Bladder microvascular endothelial cell (primary cell): ENCODE measurements at places on chromosomes 3 and 15. TPM values are rescaled to one million over a fixed set of nuclear protein-coding genes. Genes with fewer than 3 reads are reported as not detected.

Gene KIF15
- total RNA-seq = 7.9 and 11.8 TPM in 2 replicates

Gene ARGFX
- not detected in 2 replicates for total RNA-seq

Gene GOLGA8T
- total RNA-seq = 0.13 TPM in 1 of 2 replicates, not detected in the other

Gene CCDC54
- not detected in 2 replicates for total RNA-seq

Gene MANF
- total RNA-seq = 89.7 and 167 TPM in 2 replicates

Gene MESP1
- total RNA-seq = 0.16 and 0.31 TPM in 2 replicates

Gene ZFYVE19
- total RNA-seq = 28.7 and 34.0 TPM in 2 replicates

Gene GPD1L
- total RNA-seq = 11.0 and 17.3 TPM in 2 replicates

Gene MAP1A
- total RNA-seq = 0.31 and 0.32 TPM in 2 replicates

Gene FBXW12
- not detected in 2 replicates for total RNA-seq

Gene ACTC1
- total RNA-seq = 0.49 TPM in 1 of 2 replicates, not detected in the other

Gene ILDR1
- not detected in 2 replicates for total RNA-seq

Gene SLC15A2
- under 0.01 and 0.31 TPM in 2 replicates for total RNA-seq

Gene KBTBD12
- total RNA-seq = not detected in 2 replicates
